ENCODE measurements at places on chromosomes 2 and 18. TPM values are rescaled to one million over a fixed set of nuclear protein-coding genes. Genes with fewer than 3 reads are reported as not detected.

LONRF2 gene
- 5.0 TPM for total RNA-seq

DNA sequence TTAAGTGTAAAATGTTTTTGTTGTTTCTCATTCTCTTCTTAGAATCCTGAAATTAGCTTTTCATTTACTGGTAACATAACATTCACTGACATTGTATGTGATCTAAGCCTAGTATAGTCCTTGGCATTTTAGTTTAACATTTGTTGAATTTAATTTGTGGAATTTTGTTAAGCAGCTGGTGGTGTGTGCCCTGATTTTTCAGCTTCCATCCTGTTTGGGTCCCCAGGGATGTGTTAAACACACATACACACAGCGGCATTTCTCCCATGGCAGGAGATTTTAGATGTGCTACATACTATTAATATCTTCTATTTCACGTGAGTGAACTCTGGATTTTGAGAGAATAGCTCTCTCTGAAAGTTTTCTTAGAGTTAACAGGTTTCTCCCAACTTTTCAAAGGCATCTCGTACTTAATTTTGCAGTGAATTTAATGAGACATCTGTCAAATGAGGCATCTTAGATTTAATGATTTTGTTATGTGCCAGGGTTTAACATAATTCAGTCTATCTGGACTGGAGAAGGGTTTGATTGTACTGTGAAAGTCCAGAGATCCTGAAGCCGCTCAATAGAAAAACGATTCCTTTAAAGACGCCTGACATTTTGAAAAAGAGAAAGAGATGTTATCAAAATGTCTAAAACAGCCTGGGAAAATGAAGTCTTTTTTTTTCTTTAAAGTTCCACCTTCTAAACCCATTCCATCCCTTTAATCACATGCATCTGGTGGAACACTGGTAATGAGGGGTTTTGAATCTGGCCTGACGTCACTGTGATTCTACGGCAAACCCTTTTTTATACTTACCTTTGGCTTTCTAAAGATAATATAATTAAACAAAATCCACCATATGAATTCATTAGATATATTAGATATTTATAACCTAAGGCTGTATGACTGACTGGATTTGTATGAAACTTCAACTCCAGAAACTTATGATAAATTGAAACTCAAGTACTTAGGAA lies 6.8 kb downstream of the PHLPP1 start:
- no peak for DNase-seq

GRCh38 chr2:235170536-235171521 lies 219.0 kb downstream of the SH3BP4 start:
- DNase-seq: peak; percentile 86

GRCh38 chr2:152766928-152767327 lies 48.5 kb downstream of the ARL6IP6 start:
- no peak for DNase-seq
